Cardiac ventricle fibroblast (primary cell): ENCODE measurements at places on chromosomes 7 and 10. TPM values are rescaled to one million over a fixed set of nuclear protein-coding genes. Genes with fewer than 3 reads are reported as not detected.

Gene CYP2C18
- not detected in 2 replicates for total RNA-seq

Gene CEP55
- 2.2 and 3.8 TPM in 2 replicates for total RNA-seq

Gene RBM28
- 10.9 and 11.6 TPM in 2 replicates for total RNA-seq

Gene GPR15LG
- not detected in 2 replicates for total RNA-seq

Gene NEUROG3
- not detected in 2 replicates for total RNA-seq

Gene TBXAS1
- total RNA-seq, result 13.5 and 14.3 TPM in 2 replicates

Gene SPOCK2
- total RNA-seq, result 1.4 TPM in 2 replicates
